ENCODE measurements at places on chromosomes 7 and 10. TPM values are rescaled to one million over a fixed set of nuclear protein-coding genes. Genes with fewer than 3 reads are reported as not detected.

Gene NKX1-2
- not detected for total RNA-seq

Gene ZEB1
- total RNA-seq: 67.7 TPM

Gene EIF3A
- total RNA-seq: 93.7 TPM

Gene NAT16
- total RNA-seq: not detected

Gene PTN
- 6.1 TPM for total RNA-seq

Gene DRGX
- not detected for total RNA-seq

- H3K4me3 ChIP-seq: no peak overlapping the region
- H3K36me3 ChIP-seq: no peaks in the 10 kb centered on the region
- no peak overlapping the region for H3K27ac ChIP-seq
- peaks cover 40% of the 10 kb centered on the region for H3K4me1 ChIP-seq
- H3K27me3 ChIP-seq: no peaks in the 10 kb centered on the region
Measured at GRCh38 chr10:24344279-24344678, 135.3 kb downstream of the KIAA1217 start.

GRCh38 chr10:91684841-91685240, 52.0 kb upstream of the PPP1R3C start:
- DNase-seq: no peak
- H3K4me1 ChIP-seq: no peaks in the 10 kb centered on the region
- no peaks in the 10 kb centered on the region for H3K27me3 ChIP-seq
- H3K36me3 ChIP-seq: no peaks in the 10 kb centered on the region
- H3K27ac ChIP-seq: no peak overlapping the region

- no peaks in the 10 kb centered on the region for H3K4me1 ChIP-seq
- no peak overlapping the region for H3K4me3 ChIP-seq
- no peak overlapping the region for H3K27ac ChIP-seq
- no peaks in the 10 kb centered on the region for H3K36me3 ChIP-seq
Measured at GRCh38 chr10:133474027-133474426, 20.3 kb downstream of the SCART1 start.

DNA sequence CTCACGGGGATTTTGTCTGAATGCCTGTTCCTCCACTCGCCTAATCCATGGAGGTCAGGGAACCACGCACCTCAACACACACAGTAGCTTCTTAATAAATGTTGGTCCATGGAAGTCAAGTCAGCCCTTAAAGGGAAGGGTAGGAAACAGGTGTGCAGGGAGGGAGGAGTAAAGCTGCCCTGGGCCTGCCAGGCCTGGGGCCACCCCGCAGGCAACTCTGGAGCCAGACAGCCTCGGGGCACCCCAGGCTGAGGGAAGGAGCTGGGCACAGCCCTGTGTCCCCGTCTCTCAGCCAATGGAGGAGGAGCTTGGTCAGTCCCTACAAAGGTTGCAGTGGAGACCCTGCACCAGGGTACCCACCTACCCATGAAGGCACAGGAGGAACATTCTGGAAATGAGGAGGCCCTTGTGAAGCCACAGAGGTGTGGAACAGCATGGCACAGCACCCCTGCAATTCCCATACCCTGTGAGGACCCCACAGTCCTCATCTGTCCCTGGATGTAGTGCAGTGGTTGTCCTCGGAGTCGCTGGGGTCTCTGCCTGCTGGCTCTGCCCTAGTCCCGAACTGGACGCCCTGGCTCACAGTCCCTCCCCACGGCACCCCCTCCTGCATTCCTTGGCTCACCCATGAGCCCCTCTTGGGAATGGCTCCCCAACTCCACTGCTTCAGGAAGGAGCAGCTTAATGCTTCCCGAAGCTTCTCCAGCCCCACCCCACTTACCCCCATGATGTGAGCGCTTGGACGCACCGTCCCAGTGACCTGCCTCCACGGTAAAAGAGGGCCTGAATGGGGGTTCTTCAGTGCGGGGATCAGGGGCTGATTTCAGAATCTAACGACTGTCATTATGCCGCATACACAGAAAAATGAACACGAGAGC, 79.2 kb upstream of the INSIG1 start:
- H3K4me3 ChIP-seq: no peak overlapping the region
- no peaks in the 10 kb centered on the region for H3K27me3 ChIP-seq
- H3K27ac ChIP-seq: no peak overlapping the region
- H3K36me3 ChIP-seq: no peaks in the 10 kb centered on the region
- no peaks in the 10 kb centered on the region for H3K4me1 ChIP-seq

- DNase-seq: no peak
- no peaks in the 10 kb centered on the region for H3K4me1 ChIP-seq
- no peak overlapping the region for H3K27ac ChIP-seq
- H3K4me3 ChIP-seq: no peak overlapping the region
- no peaks in the 10 kb centered on the region for H3K36me3 ChIP-seq
Measured at GRCh38 chr7:124263232-124263827, 230.5 kb upstream of the TMEM229A start.

DNA sequence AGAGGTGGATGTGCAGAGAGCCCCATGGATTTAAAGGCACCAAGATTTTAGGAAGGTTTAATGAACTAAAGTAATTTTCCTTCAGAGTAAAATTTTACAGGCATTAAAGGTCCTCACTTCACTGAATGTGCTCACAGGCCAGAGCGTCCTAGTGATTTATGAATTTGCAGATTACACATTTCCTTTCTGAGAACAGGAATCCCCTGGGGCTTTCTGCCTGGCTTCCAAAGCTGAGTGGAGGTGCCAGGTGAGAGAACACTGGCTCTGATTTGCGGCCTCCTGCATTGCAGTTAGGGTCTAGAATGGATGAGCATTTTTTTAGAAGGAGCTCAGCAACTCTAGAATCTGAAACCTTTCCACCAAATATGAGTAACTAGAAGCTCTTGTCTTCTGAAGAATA, 194.3 kb downstream of the SORCS3 start:
- no peak overlapping the region for H3K4me3 ChIP-seq
- no peaks in the 10 kb centered on the region for H3K27me3 ChIP-seq
- H3K27ac ChIP-seq: no peak overlapping the region
- no peaks in the 10 kb centered on the region for H3K4me1 ChIP-seq
- H3K36me3 ChIP-seq: no peaks in the 10 kb centered on the region
- no peak for DNase-seq

DNA sequence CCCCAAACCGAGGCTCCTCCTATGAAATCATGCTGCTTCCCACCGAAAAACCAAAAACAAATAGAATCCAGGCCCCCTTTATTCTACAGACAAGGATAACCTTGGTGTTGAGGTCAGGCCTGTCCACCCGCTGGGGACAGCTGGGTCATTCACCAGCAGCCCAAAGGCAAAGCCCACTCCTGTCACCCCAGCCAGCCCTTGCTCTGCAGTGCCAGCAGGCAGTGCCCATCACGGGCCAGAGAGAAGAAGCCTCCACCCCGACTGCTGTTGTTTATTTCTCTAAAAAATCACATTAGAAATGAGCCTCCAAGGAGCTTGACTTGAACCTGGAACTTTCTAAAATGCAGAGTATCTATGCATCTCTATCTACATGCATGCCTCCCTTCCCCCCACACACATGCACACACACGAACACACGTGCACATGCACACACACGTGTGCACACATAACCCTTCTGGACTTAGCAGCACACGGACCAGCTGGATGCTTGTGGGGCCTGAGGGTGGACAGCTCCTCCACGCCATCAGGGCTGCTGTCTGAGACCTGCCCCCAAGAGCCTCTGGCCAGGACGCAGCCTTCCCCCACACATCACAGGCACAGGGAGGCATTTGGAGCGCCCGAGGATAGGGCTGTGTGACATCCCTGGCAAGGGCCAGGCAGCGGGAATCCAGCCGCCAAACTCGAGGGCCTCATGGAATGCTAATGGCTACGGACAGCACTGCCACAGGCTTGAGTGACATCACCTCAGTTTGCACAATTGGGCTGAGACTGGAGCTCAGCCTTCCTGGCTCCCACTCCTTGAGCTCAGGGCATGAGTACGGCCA, 22.8 kb downstream of the PRKAG2 start:
- H3K27ac ChIP-seq: no peak overlapping the region
- no peaks in the 10 kb centered on the region for H3K27me3 ChIP-seq
- H3K4me3 ChIP-seq: no peak overlapping the region

DNA sequence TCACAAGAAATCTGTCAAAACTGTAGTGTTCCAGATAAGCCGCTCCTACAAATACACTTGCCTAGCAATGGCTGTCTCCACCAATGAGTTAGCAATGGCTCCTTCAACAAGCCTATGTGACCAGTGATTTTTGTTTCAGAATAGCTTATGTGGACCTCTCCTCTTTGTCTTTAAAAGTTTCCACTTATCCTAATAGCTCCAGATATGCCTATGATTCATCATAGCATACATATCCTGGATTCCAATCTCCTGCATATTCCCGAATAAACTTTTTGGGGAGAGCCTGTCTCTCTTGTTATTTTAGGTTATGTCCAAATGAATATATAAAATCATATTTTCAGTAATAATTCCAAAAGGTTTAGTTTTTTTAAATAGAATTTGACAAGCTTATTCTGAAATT, 510.6 kb downstream of the ARL4A start:
- no peak overlapping the region for H3K4me3 ChIP-seq
- H3K36me3 ChIP-seq: no peaks in the 10 kb centered on the region

DNA sequence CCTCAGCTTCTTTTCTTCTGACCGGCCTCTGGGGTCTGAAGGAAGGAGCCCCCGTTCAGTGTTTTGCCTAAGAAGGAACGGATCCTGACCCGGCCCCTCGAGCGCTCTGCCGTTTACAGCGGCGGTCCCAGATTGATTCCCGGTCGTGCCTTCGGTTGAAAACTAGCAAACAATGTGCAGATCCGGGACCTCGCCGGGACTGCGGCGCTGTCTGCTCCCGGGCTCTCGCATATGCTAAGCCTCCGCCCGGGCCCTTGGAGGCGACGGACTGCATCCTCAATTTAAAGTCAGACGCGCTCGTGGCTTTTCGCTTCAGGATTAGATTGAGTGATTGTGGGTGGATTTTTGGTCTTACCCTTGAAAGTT, 559 bp downstream of the DBF4 start:
- peak overlapping the region; percentile 63 for H3K27ac ChIP-seq
- no peaks in the 10 kb centered on the region for H3K36me3 ChIP-seq
- peaks cover 15% of the 10 kb centered on the region for H3K4me1 ChIP-seq
- H3K27me3 ChIP-seq: no peaks in the 10 kb centered on the region
- peak; percentile 61 for DNase-seq
- H3K4me3 ChIP-seq: peak overlapping the region; percentile 80

- H3K4me1 ChIP-seq: no peaks in the 10 kb centered on the region
- no peaks in the 10 kb centered on the region for H3K36me3 ChIP-seq
- DNase-seq: no peak
- H3K27me3 ChIP-seq: no peaks in the 10 kb centered on the region
- H3K27ac ChIP-seq: no peak overlapping the region
- no peak overlapping the region for H3K4me3 ChIP-seq
Measured at GRCh38 chr10:90959826-90960225, 38.9 kb upstream of the ANKRD1 start.

GRCh38 chr7:155283565-155284194, 14.0 kb upstream of the INSIG1 start:
- H3K4me1 ChIP-seq: peaks cover 10% of the 10 kb centered on the region
- H3K4me3 ChIP-seq: no peak overlapping the region
- no peaks in the 10 kb centered on the region for H3K36me3 ChIP-seq

- H3K4me3 ChIP-seq: no peak overlapping the region
- no peaks in the 10 kb centered on the region for H3K4me1 ChIP-seq
- no peak for DNase-seq
- no peaks in the 10 kb centered on the region for H3K36me3 ChIP-seq
- no peak overlapping the region for H3K27ac ChIP-seq
Measured at GRCh38 chr7:154587792-154588191, 415.1 kb downstream of the PAXIP1 start.

- peaks cover 44% of the 10 kb centered on the region for H3K4me1 ChIP-seq
- H3K27me3 ChIP-seq: peaks cover 84% of the 10 kb centered on the region
- DNase-seq: no peak
- no peaks in the 10 kb centered on the region for H3K36me3 ChIP-seq
- no peak overlapping the region for H3K4me3 ChIP-seq
Measured at GRCh38 chr10:100740476-100741377, 4.7 kb upstream of the PAX2 start.

GRCh38 chr10:121692626-121693025, 94.4 kb upstream of the FGFR2 start:
- DNase-seq: no peak
- no peak overlapping the region for H3K4me3 ChIP-seq
- H3K27me3 ChIP-seq: no peaks in the 10 kb centered on the region
- H3K36me3 ChIP-seq: no peaks in the 10 kb centered on the region
- no peak overlapping the region for H3K27ac ChIP-seq

DNA sequence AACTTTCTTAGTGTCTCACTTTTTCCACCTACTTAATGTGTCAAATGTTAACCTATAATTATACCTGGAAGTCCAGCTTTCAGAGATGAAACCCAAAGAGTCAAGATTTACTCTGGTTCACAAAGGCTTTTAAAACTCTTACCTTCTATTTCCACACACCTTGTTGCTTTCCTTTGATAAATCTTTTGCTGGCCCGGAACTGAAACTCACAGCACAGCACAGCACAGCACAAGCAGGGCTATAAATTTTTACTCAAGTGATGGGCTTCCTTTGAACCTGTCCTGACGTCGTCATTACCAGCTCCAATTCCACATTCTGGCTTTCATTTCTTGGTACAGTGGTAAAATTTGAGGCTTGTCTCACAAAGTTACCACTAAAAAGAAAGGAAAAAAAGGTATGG, 861.0 kb downstream of the SORCS3 start:
- no peak for DNase-seq
- no peaks in the 10 kb centered on the region for H3K36me3 ChIP-seq
- H3K4me1 ChIP-seq: no peaks in the 10 kb centered on the region
- no peaks in the 10 kb centered on the region for H3K27me3 ChIP-seq
- H3K4me3 ChIP-seq: no peak overlapping the region

DNA sequence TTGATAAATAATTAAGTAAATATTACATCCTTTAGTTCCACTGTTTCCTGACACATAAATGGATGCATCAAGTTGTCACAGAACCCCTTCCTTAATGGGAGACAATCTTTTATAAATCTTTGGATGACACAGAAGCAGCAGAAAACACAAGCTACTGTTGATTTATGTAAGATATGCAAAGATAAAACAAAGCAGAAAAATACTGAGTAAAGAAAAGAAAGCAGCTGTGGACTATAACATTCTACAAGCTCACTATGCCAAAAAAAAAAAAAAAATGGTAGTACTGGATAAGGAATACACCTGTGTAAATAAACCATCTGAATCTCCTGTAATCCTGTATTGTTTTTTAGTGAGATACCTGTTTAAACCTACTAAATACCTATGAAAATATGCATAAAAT, 92.0 kb upstream of the FAM180A start:
- no peak overlapping the region for H3K4me3 ChIP-seq
- H3K27me3 ChIP-seq: no peaks in the 10 kb centered on the region
- no peak overlapping the region for H3K27ac ChIP-seq
- H3K4me1 ChIP-seq: no peaks in the 10 kb centered on the region
- no peaks in the 10 kb centered on the region for H3K36me3 ChIP-seq

GRCh38 chr10:115866691-115867090, 406.3 kb downstream of the GFRA1 start:
- no peaks in the 10 kb centered on the region for H3K4me1 ChIP-seq
- no peak overlapping the region for H3K4me3 ChIP-seq
- DNase-seq: no peak
